ENCODE measurements at places on chromosomes 11 and 22.

DNA sequence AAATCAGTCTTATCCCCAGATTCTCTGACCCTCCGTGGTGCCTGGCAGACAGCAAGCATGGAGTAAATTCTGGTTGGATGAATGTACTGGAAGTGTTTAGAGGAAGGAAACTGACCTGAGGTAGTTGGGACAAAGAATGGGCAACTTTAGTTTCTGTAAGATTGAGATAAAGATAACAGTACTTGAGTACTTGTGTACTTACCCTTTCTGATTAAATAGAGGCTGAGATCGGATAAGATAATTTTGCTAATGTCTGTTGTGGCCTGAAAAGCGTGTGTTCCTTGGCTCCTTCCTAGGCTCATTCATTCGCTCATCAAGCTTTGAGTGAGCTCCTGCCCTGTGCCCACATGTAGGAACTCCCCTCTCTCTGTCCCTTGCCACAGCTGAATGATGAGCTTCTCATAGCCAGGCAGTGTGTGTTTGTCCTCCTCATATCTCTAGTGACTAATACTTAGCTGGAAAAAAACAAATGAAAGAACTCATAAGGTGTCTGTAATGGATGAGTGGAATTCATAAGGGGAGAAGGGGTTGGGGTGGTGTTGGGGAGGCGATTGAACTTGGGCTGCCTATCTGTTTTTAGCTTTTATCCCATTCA, 118.1 kb downstream of the DBX1 start:
- DNase-seq: no peak

- no peak for DNase-seq
Observed at GRCh38 chr11:62880231-62880802, 379 bp upstream of the SLC3A2 start.

DNA sequence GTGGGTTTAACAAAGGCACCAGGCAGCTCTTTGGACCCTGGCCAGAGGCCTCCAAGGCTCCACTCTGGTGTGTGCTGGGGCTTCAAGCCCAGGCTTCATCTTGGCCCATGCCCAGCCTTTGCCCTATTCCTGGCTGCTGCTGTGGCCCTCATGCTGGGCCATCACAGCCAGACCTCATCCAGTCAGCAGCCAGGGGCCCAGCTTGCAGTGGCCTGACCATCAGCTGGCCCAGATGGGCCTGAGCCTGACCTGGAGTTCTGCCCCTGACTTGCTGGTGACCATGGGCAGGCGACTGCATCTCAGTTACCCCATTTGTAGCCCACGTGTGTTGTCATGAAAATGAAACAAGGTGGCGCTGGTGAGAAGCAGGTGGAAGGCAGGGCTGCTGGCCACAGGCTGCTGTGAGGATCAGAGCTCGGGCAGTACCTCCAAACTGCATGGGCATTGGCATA, 76.1 kb downstream of the MED15 start:
- no peak for DNase-seq

DNA sequence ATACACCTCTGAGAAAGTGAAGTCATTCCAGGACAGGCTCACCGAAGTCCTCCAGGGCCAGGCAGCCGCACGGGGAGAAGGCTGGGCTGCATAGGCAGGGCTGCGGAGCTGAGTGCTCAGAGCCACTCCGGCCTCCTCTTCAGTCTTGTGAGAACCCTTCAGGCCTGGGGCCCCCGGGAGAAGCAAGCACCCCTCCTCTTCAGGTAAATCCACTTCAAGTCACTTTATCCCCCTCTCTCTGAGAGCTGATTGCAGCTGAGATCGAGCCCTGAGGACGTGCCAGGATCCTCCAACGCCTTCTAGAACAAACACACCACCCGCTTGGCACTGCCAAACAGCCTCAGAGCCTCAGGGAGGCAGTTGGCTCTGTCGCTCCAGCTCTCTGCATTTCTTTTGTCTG, 1526.3 kb downstream of the BRD1 start:
- no peak for DNase-seq

- no peak for DNase-seq
Observed at GRCh38 chr11:132993991-132994502, 538.3 kb downstream of the OPCML start.

DNA sequence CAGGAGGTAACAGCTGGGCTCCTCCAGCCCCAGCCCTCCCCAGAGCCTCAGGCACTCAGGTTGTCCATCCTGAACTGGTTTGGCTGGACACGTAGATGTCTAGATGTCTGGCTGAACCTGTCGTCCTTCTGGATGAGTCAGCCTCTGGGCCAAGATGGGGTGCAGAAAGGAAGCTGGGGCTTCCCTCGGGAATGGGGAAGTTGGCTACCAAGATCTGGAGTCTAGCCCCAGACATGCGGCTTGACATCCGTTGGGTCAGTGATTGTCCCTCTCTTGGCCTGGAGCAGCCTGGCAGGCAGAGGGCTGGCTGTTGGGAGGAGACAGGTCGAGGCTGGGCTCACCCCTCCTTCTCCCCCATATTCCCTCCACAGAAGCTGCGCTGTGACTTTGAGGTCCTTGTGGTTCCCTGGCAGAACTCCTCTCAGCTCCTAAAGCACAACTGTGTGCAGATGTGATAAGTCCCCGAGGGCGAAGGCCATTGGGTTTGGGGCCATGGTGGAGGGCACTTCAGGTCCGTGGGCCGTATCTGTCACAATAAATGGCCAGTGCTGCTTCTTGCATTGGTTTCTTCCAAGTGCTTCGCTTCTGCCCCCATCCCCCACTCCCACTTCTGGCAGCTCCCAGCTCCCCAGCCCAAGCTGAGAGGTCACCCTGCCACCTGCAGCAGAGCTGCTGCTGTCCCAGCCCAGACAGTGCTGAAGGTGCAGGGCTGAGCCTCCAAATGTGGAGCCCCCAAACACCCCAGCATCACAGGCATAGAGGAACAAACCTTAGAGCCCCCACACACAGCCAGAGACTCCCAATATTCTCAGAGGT, 1.3 kb downstream of the CST6 start:
- no peak for DNase-seq

DNA sequence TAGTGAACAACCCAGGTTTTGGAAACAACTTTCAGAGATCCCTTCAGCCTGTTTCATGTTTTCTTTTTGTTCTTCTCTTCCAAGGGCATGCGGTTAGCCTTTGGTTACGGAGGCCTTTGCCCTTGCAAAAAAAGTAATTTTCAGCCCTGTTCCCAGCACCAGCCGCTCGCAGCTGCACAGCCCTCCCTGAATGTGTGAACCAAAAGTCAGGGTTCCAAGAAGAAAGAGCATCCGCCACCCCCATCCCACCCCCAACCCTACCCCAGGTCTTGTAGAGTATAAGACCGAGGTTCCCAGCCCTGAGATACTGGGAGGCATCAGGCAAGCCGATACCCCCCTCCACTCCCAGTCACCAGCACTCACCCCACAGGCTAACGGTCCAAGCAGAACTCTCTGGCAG, 56.4 kb downstream of the IGLL1 start:
- no peak for DNase-seq

- no peak for DNase-seq
Observed at GRCh38 chr22:44758344-44758973, 6.1 kb downstream of the ARHGAP8 start.

DNA sequence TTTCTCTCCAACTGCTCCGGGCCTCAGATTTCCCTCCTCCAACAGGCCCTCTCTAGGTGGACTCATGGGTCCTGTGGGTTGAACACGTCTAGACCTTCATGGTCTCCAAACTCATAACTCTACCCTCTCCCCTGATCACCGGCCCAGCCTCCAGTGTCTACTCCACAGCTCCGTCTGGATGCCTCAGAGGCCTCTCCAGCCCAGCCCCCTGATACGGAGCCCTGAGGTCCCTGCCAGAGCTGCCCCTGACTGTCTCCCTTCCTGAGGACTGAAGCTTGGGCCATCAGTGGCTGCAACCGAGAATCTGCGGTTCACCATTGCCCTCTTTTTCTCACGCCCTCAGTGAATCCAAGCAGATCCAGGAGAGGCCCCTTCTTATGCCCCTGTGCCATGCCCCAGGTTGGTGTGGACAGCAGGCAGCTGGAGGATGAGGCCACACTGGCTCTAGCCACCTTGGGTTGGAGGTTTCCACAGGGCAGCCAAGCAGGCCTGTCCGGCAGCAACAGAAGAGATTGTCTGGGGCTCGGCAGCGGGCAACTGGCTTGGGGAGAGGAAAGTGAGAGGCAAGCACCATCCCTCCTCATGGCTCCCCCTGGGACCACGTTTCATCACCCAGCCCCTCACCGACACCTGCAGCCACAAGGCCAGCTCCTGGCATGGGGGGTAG, 104.6 kb upstream of the FGF3 start:
- no peak for DNase-seq

GRCh38 chr22:47000256-47000655, 237.8 kb downstream of the TBC1D22A start:
- no peak for DNase-seq

DNA sequence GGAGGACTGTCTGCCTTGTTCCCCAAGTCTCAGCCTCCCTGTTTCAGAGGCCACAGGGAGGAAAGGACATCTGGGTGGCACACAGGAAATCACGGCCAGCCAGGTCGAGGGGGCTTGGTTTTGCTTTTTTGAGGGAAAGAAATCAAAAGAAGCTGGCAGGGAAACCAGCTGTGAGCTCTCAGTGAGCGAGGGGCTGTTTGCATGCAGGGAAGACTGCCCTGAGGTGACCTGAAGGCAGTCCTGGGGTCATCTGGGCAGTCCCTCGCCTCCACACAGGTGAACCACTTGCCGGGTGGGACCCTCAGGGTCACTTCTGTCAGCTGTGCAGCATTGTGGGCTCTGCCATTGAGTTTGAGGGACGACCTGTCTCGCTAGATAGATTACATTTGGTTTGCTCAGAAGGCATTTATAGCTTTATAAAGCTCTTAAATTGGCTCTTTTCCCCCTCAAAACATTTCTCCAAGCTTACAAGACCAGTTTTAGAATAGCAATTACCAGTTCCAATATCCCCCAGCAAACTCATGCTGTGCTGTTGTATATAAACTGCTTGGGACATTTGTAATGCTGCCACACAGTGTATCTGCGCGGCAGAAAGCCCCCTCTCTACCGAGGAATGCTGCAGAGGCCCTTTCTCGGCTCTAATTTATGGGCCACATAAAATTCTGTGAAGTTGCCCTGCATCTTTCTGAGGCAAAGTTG, 28.3 kb downstream of the PKNOX2 start:
- no peak for DNase-seq

DNA sequence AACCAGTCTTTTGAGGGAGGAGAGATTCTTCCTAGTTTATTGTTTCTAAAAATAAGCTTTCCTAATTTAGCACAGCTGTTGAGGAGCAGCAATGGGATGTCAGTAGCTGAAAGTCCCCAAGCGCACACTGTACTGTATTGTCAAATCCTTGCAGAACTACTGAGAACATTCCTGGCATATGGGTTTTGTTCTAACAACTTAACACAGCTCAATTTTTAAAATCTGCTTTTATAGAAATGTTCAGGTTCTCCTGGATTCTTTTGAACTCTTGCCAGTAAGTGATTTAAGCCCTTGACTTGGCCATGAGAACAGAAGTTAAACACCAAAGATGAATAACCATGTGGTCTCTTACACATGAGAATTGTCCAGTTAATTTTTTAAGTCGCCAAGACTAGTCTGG, 218.6 kb downstream of the FAT3 start:
- DNase-seq: no peak

GRCh38 chr22:25176175-25176574, 23.5 kb upstream of the CRYBB3 start:
- DNase-seq: no peak

- DNase-seq: no peak
Observed at GRCh38 chr11:8631395-8632118, 37.5 kb upstream of the STK33 start.

GRCh38 chr11:58525037-58525614, 17.2 kb upstream of the OR5B21 start:
- no peak for DNase-seq
